GM23248 (cell line): ENCODE measurements at places on chromosomes 3 and 15.

DNA sequence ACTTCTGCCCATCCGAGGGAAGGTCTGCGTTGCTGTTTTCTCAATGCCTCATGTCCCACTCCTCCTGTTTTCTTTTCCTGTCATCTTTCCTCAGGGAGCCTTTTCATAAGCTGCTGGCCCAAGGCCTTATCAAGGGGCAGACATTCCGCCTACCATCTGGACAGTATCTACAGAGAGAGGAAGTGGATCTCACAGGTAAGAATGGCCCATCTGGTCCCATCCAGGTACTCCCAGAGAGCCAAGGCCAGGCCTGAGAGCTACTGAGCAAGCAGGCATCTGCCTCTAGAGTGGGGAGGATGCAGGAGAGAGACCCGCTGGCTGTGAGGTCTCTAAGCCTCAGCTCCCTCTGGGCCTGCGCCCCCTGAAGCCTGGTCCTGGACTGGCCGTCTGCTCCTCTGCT lies 81.5 kb upstream of the LIMD1 start:
- H3K4me3 ChIP-seq, result no peak overlapping the region
- no peak for DNase-seq
- H3K27me3 ChIP-seq, result no peaks in the 10 kb centered on the region

DNA sequence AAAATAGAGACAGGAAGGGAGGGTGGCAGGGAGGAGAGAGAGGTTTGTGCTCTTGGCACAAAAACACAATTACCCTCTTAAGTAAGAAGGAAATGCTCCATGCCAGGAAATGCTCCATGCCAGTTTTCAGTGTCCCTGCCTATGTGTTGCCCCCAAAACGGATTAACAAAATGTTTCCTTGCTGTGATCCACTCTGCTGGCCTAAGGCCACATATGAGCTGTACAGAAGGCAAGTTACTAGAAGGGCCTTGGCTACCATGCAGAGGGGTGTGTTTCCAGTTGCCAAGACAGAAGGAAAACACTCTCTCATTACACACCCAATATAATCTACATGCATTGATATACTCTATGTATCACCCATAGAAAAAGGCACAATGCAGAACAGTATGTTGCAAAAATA lies 98.2 kb upstream of the PTPRG start:
- H3K4me3 ChIP-seq, result no peak overlapping the region
- DNase-seq, result no peak
- no peaks in the 10 kb centered on the region for H3K36me3 ChIP-seq
- H3K27me3 ChIP-seq, result no peaks in the 10 kb centered on the region; the same call in 1 of the 2 replicates
- no peak overlapping the region for H3K27ac ChIP-seq

- DNase-seq, result peak; percentile 17
- no peak overlapping the region for H3K27ac ChIP-seq
- peaks cover 7% of the 10 kb centered on the region for H3K4me1 ChIP-seq
- H3K27me3 ChIP-seq, result no peaks in the 10 kb centered on the region
- H3K4me3 ChIP-seq, result no peak overlapping the region
Measured at GRCh38 chr3:52845691-52846431, 11.0 kb upstream of the MUSTN1 start.

GRCh38 chr3:133926736-133927539 lies 31.3 kb upstream of the RAB6B start:
- H3K27me3 ChIP-seq, result no peaks in the 10 kb centered on the region
- H3K36me3 ChIP-seq, result no peaks in the 10 kb centered on the region
- H3K4me1 ChIP-seq, result 0 out of 2 replicates have a peak, but pooled peaks cover 8% of the 10 kb centered on the region
- H3K4me3 ChIP-seq, result peak overlapping the region; percentile 66

- H3K27me3 ChIP-seq, result no peaks in the 10 kb centered on the region
- H3K4me1 ChIP-seq, result peaks cover 64% of the 10 kb centered on the region
- peak; percentile 93 for DNase-seq
- H3K27ac ChIP-seq, result peak overlapping the region; percentile 72
- no peaks in the 10 kb centered on the region for H3K36me3 ChIP-seq
Measured at GRCh38 chr3:16181361-16181760, 6.9 kb downstream of the GALNT15 start.

GRCh38 chr3:72289692-72290071 lies 504.7 kb upstream of the PROK2 start:
- no peak overlapping the region for H3K4me3 ChIP-seq
- no peak overlapping the region for H3K27ac ChIP-seq
- H3K4me1 ChIP-seq, result no peaks in the 10 kb centered on the region

DNA sequence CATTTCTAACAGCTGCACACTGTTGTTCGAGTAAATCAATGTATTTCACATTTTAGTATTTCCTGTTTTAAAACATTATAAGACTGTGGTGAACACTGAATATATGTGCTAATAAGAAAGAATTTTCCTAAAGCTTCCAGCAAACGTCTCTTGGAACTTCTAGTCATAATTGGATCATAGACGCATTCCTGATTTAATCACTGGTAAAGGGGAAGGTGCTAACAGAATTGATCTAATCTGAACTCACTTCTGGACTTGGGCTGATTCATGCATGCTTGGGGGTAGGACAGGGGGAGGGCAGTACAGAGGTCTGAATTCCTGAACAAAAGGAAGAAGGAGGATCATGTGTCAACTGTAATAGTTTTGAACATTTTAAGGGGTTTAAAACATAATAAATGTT lies 7.3 kb upstream of the LEKR1 start:
- H3K27ac ChIP-seq, result peak overlapping the region; percentile 97
- peaks cover 46% of the 10 kb centered on the region for H3K4me1 ChIP-seq
- peak; percentile 88 for DNase-seq
- peak overlapping the region; percentile 20 for H3K4me3 ChIP-seq

- H3K27me3 ChIP-seq, result no peaks in the 10 kb centered on the region
- no peaks in the 10 kb centered on the region for H3K36me3 ChIP-seq
- peaks cover 37% of the 10 kb centered on the region for H3K4me1 ChIP-seq
- no peak for DNase-seq
- no peak overlapping the region for H3K4me3 ChIP-seq
- peak overlapping the region; percentile 68 for H3K27ac ChIP-seq
Measured at GRCh38 chr3:146504498-146505197, 35.3 kb upstream of the PLSCR2 start.

- no peak overlapping the region for H3K4me3 ChIP-seq
- H3K4me1 ChIP-seq, result no peaks in the 10 kb centered on the region
- no peak overlapping the region for H3K27ac ChIP-seq
- H3K27me3 ChIP-seq, result no peaks in the 10 kb centered on the region
Measured at GRCh38 chr3:138202945-138203701, 16.0 kb downstream of the ARMC8 start.

DNA sequence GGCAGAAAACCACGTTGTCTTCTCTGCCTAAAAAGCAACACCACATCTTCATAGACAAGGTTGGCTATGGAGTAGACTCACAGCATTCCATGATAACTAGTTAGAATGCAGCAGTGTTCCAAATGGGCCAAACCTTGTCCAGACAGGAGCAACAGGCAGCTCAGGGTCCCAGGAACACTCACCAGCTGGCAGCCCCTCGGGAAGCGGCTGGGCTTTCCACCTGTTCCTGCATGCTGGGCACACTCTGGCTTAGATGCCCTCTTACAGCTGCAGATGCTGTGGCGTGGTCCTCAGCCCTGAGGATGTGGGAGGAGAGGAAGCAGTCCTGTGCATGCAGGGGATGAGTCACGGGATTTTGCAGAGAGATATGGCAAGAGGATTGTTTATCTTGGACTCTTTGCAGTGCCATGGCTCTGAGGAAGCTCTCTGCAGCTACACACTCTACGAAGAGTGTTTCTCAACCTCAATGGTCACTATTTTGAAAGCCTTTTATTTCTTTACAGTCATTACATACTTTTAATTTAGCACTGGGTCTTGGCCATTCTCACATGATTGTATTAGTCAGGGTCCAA lies 11.3 kb downstream of the NRROS start:
- no peaks in the 10 kb centered on the region for H3K27me3 ChIP-seq
- H3K4me1 ChIP-seq, result peaks cover 7% of the 10 kb centered on the region; the same call in 1 of the 2 replicates
- H3K27ac ChIP-seq, result peak overlapping the region; percentile 80
- H3K36me3 ChIP-seq, result no peaks in the 10 kb centered on the region
